Hair follicle dermal papilla cell (primary cell): ENCODE measurements at places on chromosomes 4 and X. TPM values are rescaled to one million over a fixed set of nuclear protein-coding genes. Genes with fewer than 3 reads are reported as not detected.

ARHGAP36 gene
- not detected in 2 replicates for total RNA-seq

INTU gene
- total RNA-seq: 10.9 and 13.1 TPM in 2 replicates

CYSLTR1 gene
- total RNA-seq: under 0.01 TPM in 1 of 2 replicates, not detected in the other

NMU gene
- 0.16 TPM in 1 of 2 replicates, not detected in the other for total RNA-seq
